NB4 (cell line): ENCODE measurements at places on chromosomes 1 and 21.

DNA sequence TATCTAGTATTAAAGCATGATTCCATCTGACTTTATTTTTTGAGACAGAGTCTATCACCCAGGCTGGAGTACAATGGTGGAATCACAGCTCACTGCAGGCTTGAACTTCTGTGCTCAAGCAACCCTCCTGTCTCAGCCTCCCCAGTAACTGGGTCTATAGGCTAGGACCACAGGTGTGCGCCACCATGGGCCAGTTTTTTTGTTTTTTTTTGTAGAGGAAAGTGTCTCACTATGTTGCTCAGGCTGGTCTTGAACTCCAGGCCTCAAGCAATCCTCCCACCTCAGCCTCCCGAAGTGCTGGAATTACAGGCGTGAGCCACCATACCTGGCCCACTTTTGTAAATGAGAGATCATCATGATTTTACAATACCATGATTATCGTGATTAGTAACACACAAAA is 9.2 kb downstream of the PPP1R15B start:
- DNase-seq: no peak

GRCh38 chr1:243264717-243265116 is 8.9 kb downstream of the SDCCAG8 start:
- DNase-seq: peak; percentile 87

DNA sequence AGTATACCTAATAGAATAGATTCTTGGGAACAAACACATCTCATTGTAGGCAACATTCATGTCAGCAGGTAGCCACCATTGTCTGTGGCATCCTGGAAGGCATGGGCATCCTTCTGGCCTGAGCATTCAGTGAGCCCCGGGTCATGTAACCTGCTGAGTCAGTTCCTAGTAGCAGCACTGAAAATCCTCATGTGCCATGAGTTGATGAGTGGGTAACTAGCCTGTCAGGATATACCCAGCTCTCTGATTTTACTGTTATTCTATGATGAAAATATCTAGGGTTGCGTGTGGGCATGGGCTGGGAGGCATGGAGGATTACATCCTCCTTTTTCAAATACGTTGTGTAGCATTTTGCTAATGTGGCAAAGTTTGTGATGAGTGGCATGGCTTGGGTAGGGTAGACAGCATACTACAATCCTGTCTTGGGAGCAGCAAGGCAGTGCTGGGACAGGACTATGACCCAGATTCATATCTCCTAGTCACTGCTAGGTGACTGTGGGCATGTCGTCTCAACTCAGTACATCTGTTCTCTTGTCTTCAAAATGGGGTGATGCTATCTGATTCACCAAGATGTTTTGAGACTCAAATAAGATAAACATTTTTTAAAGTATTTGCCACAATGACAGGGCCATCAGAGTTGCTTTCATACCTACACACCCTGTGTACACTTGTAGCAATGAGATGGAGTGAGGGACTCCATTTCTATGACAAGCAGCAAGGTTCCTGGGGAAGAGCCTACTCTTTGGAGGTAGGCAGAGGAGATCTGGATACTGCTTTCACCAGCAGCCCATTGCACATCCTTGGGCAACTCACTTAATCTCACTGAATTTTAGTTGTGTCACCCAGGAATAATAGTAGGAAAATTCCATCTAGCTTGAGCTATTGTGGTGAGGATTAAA is 62.5 kb downstream of the CD58 start:
- DNase-seq: no peak

DNA sequence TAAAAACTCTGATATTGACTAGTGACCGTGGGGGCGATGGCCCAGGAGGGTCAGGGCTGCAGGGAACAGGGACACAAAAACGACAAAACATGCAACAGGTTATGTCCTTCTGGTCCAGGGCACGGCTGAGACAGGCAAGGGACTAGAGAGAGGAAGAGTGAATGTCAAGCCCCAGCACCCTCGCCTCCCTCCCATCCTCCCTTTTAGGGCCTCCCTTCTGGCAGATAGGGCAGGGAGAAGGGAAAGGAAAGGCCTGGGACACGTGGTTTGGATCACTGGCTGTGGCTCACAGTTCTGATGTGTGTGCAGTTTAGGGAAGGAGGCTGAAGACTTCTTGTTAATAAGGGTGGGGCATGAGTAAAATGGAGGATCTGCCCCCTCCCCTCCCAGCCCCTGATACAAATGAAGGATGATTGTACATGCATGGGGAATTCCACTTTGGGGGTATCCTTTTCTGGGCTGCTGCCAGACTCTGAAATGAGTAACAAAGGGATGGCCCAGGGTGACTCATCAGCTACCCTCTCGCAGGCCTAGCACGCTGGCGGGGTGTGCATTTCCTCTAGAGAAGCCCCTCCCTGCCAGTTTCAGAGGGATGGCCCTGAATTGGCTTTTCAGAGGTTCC is 14.2 kb downstream of the CAPN2 start:
- DNase-seq: peak; percentile 89

- no peak for DNase-seq
Measured at GRCh38 chr21:41845310-41846032, 33.7 kb downstream of the PRDM15 start.
